Activated T-helper 1 cell treated with Interleukin-2 at 50 U/mL for 16 hours (primary cell): ENCODE measurements at places on chromosomes 11 and 22.
A peak's percentile ranks its signal among the peaks of the same experiment; 100 is the strongest.

GRCh38 chr11:77187776-77188632 lies 60.0 kb downstream of the MYO7A start:
- peak; percentile 27 for DNase-seq

DNA sequence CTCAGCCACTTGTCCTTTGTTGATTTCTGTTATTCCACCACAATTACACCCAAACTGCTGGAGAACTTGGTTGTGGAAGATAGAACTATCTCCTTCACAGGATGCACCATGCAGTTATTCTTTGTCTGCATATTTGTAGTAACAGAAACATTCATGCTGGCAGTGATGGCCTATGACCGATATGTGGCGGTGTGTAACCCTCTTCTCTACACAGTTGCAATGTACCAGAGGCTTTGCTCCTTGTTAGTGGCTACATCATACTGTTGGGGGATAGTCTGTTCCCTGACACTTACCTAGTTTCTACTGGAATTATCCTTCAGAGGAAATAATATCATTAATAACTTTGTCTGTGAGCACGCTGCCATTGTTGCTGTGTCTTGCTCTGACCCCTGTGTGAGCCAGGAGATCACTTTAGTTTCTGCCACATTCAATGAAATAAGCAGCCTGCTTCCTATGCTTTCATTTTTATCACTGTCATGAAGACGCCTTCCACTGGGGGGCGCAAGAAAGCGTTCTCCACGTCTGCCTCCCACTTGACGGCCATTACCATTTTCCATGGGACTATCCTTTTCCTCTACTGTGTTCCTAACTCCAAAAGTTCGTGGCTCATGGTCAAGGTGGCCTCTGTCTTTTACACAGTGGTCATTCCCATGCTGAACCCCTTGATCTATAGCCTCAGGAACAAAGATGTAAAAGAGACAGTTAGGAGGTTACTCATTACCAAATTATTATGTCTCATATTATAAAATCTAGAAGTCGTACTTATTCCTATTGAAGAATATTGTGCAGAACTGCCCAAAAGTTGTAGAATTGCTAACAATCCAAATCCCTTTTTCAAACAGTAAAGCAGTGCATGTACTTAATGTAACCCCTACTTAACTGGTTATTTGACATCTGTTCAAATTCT lies 53.2 kb downstream of the OR4C6 start:
- DNase-seq, result no peak

DNA sequence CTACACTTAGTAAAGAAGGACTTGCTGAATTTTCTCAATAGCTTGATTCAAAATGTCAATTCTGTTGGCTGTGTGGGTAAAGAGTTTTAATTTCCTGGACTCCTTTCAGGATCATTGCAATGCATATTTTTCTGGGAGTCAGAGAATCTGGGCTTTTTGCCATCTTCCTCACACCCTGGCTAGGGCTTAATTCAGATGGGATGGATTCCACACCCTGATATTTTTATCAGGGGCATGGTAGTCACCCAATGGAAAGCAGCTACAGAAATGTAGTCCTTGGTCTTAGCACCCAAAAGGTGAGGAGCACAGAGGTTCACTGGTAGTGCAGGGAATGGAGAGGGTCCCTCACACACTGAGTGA lies 79.3 kb downstream of the SGSM3 start:
- DNase-seq, result no peak

- no peak for DNase-seq
These were observed 29.0 kb downstream of the CSNK2A3 start for GRCh38 chr11:11324090-11324489.

DNA sequence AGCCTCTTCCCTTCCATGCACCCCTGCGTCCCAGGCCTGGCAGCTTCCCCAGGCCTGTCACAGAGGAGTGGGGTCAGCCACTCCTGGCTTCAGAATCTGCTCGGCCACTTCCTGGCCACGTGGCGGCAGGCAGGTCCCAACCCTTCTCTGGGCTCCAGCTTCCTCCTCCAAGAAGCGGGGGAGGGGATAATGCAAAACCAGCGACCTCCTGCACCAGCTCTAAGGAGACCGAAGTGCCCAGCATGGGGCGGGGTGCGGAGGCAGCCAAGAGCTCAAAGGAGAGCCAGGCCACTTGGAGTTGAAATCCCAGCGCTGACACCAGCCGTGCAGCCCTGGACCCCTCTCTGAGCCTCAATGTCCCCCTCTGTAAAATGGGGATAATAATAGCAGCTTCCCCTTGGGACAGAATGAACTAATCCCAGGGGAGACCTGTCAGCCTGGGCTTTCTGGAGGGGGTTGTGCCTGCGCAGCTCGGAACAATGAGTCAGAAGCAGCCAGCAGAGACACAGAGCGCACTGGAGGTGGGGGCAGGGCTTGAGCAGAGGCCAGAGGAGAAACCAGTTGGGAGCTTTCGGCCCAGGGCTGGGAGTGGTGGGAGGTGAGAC lies 22.8 kb upstream of the PICK1 start:
- DNase-seq, result no peak

DNA sequence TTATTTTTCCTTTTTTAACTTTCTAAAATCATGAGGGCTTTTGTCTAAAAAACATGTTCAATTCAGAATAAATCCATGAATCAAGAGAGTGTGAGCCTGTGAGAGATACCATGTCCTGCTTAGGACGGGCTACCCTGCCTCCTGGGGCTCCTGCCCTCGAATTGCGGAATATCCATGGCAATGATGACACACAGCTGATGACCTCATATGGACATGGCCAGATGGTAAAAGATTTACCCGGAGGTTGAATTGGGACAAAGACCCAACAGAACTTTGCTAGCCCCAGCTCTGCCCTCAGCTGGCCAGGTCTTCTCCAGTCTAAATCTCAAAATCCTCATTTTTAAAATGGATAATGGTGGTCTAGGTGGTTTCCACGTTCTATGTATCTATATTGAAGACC lies 538.1 kb upstream of the API5 start:
- DNase-seq, result no peak

- DNase-seq, result no peak
These were observed 49.7 kb upstream of the CARS1 start for GRCh38 chr11:3106736-3107524.

DNA sequence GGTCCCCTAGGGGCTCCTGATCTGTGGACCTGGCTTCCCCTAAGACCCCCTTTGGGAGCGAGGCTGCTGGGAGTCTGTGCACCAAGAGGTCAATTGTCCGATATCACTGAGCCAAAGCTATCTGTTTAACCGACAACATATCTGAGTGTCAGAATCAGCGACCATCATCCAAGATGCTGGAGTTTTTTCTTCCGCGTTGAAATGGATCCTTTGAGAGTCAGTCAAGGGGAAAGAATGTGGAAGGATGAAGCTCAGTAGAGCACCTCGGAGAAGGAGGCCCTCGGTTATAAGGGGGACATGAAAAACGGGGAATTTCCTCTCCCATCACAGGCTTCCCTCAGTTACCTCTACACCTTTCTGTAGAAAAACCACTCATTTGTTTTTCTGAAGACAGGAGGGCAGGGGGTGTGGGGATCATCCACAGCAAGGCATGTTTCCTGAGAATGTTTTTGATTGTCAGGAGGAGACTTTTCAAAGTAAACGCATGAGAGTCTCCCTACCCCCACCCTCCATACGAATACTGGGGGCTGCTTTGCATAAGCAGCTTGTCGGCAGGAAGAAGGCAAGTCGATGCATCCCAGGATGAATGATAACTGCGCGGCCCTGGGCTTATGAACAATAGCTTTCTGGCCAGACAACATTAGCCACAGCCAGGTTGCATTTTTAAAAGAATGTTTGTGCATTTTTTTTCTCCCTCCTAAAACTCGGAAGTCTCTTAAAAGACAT lies 37.7 kb upstream of the CCND1 start:
- no peak for DNase-seq

- DNase-seq, result no peak
These were observed 110.6 kb downstream of the SCN3B start for GRCh38 chr11:123543797-123544196.

DNA sequence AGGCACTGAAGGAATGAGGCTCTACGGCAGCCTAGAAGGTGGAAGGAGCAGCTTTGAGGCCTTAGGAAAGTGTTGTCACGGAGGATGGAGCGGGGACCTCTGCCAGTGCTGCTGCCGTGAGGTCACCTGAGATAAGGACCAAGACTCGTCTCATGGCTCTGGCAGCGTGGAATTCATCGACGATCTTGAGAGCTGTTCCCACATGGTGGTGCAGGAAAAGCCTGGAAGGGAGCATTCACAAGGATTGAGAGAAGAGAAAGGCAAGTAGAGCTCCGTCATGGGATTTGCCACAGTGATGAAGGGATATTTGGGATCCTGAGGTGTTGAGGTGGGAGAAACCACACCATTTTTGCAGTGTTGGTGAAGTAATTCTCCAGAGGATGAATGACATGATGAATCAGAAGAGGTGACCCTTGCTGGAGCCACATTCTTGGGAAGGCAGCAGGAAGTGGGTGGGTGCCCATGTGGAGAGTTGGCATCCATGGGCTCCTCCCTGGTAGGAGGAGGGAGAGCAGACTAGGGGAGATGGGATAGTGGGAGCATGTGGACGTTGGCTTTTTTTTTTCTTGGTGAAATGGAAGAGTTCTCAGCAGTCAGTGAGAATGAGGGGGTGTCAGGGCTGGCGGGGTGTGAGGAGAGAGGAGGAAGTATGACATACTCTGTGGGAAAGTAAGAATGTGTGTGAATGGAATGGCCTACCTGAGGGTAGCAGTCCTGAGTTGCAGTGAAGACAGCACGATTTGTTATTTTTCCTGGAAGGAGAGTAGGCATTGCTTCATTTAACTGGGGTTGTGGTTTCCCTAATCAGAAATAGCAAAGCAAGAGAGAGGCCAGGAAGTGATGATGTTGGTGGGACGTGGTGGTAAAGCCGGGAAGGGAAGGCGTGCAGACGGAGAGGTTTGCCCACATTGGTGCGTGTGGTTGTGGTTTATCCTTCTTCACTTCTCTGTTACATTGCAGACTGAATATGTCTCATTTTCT lies 11.1 kb downstream of the PPP6R3 start:
- no peak for DNase-seq

DNA sequence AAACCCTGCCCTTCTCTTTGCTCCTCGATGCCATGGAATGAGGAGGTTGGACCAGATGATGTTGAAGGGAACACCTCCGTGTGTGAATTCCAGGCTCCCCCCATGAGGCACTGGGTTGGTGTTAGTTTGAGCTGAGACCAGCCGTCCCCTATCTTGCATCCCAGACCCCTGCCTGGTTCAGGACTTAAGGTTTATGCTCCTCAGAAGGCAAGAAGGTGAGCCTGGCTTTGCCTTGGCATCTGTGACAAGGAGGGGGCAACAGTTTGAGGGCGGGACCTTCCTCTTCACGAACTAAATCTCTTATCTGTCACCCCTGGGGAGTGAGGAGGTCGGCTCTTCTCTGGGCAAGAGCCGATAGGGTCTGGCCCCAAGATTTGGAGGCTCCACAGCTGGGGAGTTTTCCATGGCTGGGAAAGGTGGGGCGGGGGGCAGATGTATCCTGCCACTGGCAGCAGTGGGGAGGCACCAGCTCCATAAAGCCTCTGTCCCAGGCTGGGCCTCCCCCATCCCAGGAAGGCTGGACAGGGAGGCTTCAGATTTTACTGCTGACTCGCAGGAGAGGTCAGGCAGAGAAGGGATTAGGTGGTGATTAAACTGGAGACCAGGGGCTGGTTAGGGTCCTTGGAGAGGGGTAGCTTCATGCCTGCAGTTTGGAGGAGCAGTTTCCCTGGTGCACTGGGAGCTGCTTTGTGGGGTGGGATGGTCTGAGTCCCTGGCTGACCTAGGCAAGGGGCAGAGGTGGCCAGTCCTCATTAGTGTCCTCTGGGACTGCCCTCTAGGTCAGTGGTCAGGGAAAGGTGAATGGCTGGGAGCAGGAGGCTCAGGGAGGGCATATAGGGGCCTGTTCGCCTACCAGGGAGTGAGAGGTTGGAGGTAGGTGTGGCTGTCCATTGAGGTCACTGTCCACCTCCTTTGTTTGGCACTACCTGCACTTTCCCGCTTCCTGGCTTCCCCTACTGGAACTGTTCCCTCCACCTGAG lies 1.1 kb downstream of the SEC14L2 start:
- DNase-seq, result no peak

DNA sequence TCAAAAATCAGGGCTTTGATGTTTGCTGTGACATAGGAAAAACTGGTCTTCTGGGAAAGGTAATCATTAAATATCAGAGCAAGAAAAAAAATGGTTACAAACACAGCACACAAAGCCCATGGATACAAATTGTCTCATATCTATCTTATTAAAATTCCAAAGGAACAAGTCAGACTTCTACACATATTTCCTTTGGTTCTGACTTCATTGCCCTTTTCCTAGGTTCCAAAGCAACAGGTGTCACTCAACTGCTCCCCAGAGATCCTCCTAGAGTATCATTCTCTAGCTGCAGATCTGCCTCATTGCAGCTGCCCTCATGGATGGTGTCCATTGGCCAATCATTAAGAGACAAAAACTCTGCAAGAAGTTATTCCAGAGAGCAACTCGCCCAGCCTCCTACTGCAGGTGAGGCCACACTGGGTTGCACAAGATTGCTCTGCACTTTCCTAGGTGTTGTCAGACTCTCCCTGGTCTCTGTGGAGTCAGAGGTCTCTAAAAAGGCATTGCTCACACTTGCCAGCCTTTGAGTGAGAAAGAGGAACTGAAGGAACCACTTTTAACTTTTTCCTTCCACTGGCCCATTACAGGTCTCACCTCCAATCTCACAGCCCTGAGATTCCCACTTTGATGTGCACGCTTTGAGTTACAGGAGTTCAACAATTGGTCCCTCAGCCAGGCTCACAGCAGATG lies 5.7 kb downstream of the DRICH1 start:
- no peak for DNase-seq

DNA sequence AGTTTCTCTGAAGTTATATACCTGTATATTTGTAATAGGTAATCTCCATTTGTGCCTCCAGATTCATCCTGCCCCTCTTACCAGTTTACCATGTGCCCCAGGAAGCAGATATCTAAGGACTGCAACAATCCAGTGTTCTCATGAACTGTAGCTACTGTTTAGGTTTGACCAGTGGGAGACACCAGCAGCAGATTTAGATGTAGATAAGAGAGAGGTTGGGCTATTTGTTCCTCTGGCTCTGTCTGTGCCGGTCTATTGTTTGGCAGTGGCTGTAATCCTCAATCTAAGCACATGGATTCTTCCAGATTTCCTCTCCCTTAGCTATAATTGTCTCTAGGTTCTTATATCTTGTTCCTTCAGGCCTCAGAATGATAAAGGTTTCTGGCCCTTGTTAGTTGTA lies 88.4 kb downstream of the ANO3 start:
- DNase-seq, result no peak

- no peak for DNase-seq
These were observed 581 bp upstream of the EIF3L start for GRCh38 chr22:37848587-37849088.

GRCh38 chr11:106540001-106540400 lies 462.5 kb downstream of the AASDHPPT start:
- DNase-seq, result no peak

DNA sequence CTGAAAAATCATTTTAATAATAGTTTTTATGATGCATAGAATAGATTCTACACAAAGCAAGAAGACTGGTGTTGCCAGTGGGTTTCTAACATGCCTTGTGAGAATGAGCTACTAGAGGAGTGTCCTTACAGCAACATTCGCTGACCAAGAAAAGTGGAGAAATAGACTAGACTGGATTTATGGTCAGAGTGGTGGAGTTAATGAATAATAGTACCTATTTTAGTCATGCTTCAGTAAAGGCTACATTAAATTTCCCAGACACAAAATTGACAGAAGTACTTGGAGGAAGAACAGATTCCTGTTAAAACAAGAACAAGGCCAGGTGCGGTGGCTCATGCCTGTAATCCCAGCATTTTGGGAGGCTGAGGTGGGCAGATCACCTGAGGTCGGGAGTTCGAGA lies 539.2 kb downstream of the ETS1 start:
- DNase-seq, result no peak

- DNase-seq, result no peak
These were observed 5.1 kb downstream of the PATE2 start for GRCh38 chr11:125773516-125773915.
